ENCODE measurements at places on chromosomes 3 and 15.
A peak's percentile ranks its signal among the peaks of the same experiment; 100 is the strongest.

DNA sequence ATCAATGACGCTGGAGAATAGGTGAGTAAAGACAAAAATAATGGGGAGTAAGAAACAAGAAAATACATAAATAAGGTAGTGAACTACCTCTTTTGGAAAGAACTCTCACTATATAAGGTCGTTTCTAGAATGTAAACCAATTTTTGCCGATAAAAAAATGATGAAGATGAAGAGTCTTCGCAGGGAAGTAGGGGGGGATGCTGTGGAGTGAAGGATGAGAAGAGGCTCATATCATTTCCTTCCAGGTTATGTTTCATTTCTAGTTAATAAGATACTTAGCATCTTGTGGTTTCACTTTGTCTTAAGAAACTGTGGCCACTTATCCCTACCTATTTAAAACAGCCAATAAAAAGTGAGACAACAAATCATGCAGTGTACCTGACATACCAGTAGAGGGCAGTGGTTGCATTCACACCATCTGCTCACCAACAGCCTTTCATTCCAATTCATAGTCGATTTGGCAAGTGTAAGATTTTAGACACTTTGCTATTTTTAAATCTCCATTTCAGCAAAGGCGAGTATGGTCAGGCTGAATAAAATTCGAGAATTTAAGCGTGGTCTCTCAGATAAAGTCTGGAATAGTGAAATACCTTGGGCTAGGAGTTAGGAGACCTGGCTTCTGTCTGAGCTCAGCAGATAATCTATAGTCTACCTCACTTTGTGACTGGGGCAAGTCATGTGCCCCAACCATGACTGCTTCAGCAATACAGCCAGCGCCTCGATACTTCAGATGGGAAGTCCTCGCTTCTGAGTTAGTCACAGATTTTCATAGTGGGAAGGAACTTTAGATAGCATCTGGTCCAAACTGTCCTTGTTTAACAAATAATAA, 28.9 kb upstream of the ICE2 start:
- peak; percentile 56 for DNase-seq

- DNase-seq = no peak
Measured at GRCh38 chr3:10420745-10421475, 84.5 kb downstream of the ATP2B2 start.

GRCh38 chr3:185646382-185647133, 60.5 kb downstream of the SENP2 start:
- DNase-seq = no peak

DNA sequence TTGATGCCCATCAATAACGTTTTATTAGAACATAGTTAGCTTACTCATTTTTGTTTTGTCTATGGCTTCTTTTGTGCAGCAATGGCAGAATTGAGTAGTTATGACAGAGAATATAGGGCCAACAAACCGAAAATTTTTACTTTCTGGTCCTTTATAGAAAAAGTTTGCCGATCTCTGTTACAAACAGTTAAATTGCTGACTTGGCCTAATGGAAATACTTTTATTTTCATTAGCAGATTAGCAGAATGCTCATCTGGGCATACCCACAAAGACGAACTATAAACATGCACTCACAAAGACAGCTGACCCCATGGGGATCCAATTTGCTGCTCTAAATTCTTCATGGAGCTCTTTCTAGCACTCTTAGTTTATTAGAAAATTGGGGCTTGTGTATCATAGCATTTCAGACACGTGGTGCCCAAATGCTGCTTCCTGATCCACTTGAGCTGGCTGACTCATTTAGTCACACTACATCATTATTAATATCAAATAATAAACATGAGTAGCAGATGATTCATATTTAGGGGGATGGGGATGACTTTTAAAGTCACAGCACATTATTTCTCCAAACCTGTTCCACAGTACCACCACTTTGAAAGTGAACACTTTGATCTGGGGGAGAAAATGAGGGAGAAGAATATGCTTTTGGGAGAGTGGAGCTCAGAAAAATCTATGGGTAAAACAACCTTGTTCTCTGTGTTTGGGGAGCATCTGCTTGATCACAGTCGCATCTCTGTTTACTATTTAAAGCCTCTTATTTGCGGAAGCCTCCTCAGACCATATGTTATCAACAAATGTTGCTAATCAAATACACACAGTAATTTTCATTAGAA, 228.1 kb upstream of the FEZF2 start:
- DNase-seq = no peak

GRCh38 chr3:39106281-39106811, 1.1 kb downstream of the GORASP1 start:
- DNase-seq = no peak

GRCh38 chr3:117463276-117464115, 753.9 kb downstream of the TUSC7 start:
- DNase-seq = no peak

DNA sequence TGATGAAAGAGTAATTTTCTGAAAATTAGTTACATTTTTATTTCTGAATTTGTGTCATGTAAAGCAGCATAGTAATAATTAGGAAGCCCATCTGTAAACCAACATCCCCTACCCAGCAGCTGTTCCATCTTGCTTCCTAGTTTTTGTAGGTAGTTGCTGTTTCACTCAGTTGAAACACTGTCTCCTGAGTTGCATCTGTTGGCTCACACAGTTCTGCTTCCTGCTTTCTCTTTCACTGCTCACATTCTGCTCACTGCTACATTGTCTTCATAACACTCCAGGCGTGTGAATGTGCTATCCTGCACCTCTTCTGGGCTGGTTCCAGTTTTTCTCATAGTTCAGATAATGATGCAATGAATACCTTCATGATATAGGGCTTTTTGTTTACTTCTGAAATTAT, 123.4 kb downstream of the EPHB1 start:
- DNase-seq = no peak

- no peak for DNase-seq
Measured at GRCh38 chr15:89105147-89105546, 16.9 kb downstream of the ABHD2 start.

GRCh38 chr15:93290618-93290946, 201.6 kb upstream of the RGMA start:
- DNase-seq = no peak

- DNase-seq = no peak
Measured at GRCh38 chr15:98876451-98877369, 130.9 kb downstream of the PGPEP1L start.

GRCh38 chr15:42191610-42192346, 16.3 kb downstream of the VPS39 start:
- DNase-seq = no peak

DNA sequence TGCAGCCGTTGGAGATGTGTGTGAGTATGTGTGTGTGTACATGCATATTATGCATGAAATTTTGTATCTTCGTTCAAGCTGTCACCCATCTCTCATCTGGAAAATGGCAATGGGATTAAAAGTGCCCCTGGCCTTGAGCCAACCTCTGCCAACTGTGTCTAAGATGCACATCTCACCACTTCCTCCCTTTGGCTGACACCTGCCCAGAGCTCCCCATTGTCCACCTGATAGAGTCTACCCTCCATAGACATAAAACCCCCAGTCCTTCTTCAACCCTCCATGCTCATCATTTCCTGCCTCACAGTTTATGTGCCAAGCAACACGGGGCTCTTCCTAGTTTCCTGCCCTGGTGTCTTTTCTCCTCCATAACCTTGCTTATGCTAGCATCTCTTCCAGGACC, 187.5 kb upstream of the HES1 start:
- DNase-seq = no peak

DNA sequence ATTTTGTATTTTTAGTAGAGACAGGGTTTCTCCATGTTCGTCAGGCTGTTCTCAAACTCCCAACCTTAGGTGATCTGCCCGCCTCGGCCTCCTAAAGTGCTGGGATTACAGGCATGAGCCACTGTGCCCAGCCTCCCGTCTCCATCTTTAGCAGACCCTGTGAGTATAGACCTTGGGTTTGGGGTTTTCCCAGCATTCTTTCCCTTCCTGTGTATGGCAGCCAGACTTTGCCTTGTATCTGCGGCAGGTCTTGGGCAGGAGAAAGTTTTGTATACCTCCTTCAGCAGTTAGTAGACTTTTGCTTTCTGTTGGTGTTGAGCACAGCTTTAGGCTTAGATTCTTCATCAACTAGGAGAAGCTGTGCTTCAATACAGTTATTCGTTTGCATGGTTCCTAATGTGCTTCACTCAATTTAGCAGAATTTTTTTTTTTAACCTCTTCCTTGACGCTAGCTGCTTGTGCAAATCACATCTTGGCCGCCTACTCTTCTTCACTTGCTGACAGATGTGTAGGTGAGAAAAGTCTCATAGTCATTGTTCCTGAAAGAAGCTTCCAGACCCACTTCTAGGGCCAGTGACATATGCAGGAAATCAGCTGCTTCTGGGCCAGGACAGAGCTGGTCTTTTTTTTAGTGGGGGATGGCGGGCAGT, 38.4 kb downstream of the MAP2K1 start:
- DNase-seq = no peak

DNA sequence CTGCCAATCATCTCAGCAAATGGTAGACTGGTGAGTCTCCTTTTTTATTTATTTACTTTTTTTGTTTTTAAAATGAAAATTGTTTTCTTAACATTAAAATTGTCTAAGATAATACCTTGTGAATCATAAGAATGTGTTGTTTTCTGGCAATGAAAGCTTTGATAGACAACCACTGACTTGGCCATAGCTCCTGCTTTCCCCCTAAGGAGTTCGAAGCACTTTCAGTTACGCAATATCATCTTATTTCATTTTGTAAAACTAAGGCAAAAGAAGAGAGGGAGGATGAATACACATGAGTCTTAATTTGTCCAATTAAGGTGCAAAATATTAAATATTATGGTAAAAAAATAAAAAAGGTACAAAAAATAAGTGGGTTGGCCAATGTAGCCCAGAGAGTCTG, 74.8 kb upstream of the PLCL2 start:
- DNase-seq = no peak

DNA sequence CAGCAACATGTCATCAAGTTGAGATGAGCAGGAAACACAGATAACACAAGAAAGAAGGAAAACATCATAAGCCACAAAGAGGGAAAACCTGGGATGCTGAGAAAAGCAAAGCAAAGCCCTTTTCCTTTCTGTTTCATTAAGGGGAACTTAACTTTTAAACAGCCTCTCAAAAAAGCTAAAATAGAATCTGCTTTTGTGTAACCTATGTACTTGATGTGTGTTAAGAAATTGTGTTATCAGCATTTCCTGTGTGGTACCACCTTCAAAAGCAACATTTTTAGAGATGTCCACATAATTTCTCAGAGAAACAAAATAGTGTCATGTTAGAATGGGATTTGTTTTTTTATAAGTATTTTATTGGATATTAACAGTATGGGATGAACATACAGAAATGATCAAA, 206.2 kb downstream of the IL20RB start:
- DNase-seq = no peak

DNA sequence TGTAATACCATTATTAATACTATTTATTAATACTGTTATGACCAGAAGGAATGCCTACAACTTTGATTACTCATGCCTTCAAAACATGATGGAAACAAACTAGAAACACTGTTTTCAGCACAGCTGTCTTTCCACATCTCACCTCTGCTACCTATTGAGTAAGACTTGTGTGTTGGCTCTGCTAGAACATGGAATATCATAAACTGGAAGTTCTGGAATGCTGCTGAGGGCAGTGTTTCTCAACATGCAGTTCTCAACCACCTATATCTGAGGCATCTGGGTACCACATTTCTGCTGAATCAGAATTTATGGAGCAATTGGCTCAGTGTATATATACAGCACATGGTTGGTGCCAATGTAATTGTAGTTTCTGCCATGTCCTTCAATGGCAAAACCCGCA, 392.1 kb downstream of the TUSC7 start:
- no peak for DNase-seq

DNA sequence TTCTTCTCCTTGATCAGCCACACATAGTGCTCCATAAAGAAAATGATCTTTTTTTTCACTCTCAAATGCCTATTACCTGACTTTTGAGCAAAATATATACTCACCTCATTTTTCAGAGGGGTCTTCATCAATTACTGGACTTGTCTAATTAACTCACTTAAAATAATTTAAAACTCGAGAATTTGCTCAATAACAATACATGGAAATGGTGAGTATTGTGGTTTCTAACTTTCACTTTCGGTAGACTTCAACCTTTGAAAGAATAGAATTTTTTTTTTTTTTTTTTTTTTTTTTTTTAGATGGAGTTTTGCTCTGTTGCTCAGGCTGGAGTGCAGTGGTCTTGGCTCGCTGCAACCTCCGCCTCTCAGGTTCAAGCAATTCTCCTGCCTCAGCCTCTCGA, 17.7 kb upstream of the EPHB1 start:
- DNase-seq = no peak

DNA sequence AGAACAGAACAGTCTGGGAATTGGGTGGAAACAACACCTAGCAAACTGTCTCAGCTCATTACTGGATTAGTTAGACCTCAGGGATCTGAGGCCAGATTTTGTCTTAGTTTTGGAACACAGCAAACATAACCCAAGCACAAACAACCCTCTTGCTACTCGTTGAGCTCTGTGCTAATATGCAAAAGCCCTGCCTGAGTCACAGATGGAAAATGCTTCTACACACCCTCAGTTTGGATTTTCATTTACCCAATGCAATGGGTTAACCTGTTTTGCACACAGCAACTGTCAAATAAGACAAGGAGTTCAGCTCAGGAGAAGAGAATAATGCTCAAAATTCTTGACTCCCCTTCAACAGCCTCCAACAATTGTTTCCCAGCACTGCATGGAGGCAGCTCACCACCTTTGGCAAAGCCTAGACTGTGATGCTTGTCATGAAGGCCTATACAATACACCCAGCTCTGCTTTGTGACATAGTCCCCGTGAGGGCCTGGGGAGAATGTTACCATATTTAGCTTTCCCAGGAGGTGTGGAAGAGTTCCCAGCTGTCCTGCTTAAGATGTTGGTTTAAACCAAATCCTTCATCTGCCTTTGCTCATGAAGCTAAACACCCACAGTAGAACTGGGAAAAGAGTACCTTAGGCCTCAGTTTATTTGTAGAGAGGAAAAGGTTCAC, 68.9 kb upstream of the MNS1 start:
- no peak for DNase-seq

GRCh38 chr3:123739106-123739505, 145.0 kb downstream of the MYLK start:
- DNase-seq = no peak

GRCh38 chr3:136559896-136560295, 192.3 kb downstream of the STAG1 start:
- DNase-seq = no peak

DNA sequence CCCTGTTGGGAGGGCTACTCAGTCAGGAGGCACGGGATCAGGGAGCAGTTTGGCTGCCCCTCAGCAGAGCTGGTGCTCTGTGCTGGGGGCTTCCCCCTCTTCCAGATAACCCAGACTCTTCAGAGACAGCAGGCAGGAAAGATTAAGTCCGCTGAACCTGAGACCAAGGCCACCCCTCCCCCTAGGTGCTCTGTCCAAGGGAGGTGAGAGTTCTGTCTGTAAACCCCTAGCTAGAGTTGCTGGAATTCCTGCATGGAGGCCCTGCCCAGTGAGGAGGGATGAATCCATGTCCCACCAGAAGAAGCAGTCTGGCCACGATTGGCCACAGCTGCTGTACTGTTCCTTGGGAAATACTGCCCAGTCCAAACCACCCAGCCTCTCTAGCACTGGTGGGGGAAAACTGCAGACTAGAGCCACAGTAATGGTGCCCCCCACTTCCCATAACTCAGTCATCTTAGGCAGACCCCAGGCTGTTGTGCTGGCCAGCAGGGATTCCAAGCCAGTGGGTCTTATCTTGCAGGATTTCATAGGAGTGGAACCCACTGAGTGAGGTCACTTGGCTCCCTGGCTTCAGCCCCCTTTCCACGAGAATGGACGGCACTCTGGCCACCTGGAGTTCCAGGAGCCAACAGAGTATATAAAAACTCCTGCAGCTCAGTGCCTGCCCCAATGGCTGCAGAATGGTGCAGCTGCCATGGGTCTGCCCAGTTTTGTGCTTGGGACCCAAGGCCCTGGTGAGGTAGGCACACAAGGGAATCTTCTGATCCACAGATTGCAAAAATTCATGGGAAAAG, 42.9 kb downstream of the NPAP1 start:
- DNase-seq = no peak

GRCh38 chr3:151875759-151876158, 2.3 kb downstream of the SUCNR1 start:
- DNase-seq = no peak
